Stimulated activated CD4-positive, alpha-beta T cell treated with anti-CD3 and anti-CD28 coated beads, Interleukin-4, amount 100 ng/mL, for 4 hours (primary cell): ENCODE measurements at places on chromosomes 13 and 19.
A peak's percentile ranks its signal among the peaks of the same experiment; 100 is the strongest.

DNA sequence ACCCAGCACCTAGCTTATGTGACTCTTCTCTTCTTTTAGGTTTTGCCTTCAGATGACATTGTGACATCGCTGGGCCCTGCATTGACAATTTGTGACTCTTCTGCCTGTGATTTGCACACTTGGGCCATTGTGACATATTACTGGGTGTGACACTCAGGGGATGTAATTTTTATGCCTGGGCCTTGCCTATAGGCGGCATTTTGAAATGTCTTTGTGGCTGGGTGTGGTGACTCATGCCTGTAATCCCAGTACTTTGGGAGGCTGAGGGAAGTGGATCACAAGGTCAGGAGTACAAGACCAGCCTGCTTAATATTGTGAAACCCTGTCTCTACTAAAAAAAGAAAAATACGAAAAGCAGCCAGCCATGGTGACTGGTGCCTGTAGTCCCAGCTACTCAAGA, 28.4 kb upstream of the ZNF681 start:
- no peak for DNase-seq

GRCh38 chr13:72643311-72643989, 84.0 kb downstream of the MZT1 start:
- peak; percentile 49 for DNase-seq

- no peak for DNase-seq
These were observed 701.4 kb downstream of the FGF9 start for GRCh38 chr13:22372261-22372660.

DNA sequence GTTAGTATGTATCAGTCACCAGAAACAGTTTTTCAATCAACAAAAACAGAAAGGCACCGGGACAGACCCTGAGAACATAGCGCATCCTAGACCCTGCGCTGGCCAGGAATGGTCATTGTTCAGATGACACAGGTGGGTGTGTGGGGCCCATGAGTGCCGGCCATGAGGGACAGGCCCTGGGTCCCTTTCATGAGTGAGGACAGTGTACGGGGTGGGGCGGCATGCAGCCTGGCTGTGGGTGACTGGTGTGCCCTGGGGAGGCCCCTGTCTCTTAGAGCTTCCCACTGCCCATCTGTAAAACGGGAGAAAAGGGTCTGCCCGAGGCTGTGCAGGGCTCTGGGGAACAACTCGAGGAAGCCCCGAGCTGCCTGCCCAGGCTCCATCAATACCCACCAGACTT, 25.8 kb downstream of the PBX4 start:
- DNase-seq = no peak

DNA sequence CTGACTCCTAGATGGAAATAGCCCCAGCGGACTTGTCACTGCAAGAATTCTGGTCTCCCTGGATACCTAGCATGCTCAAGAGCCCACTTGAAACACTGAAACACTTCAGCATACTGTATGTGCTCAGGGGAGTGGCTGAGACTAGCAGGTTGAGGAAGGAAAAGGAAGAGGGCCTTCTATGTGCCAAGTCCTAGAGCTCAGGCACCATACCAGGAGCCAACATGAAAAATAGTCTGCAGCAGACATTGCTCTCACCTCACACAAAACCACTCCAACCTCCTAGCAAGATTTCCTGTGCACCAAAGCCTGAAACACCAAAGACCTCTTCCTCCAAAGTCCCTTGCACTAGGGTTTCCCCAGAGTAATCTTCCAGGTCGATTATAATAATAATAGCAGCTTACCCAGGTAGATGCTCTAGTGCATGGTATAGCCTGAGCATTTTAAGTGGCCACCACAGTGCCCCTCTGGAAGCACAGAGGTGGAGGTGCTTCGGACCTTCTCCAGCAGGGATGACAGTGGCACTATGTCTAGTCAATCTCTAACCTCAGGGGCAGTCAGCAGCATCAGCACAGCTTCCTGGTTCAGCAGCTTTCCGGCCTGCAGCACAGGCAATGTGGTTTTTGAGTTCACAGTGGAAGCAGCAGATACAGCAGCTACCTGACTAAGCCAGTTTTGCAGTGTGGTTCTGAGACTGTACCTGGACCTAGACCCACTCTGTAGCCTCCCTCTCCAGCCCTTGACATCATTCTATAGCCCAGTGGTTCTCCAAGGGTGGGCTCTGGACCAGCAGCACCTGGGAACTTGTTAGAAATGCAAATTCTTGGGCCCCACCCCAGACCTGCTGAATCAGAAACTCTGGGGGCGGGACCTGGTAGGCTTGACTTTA, 45.6 kb upstream of the UBE2L5 start:
- peak; percentile 33 for DNase-seq

- no peak for DNase-seq
These were observed 305.1 kb downstream of the KCNRG start for GRCh38 chr13:50320271-50320862.

GRCh38 chr13:39266426-39266825, 228.2 kb downstream of the NHLRC3 start:
- no peak for DNase-seq

- DNase-seq = no peak
These were observed 22.0 kb upstream of the RAP2A start for GRCh38 chr13:97411984-97412383.

- no peak for DNase-seq
These were observed 7.0 kb upstream of the TSC22D1 start for GRCh38 chr13:44583137-44583536.
